HT1080 (cell line): ENCODE measurements at places on chromosomes 5 and 9.

GRCh38 chr9:87529671-87530070, 32.0 kb downstream of the DAPK1 start:
- DNase-seq: no peak

GRCh38 chr9:124124729-124125650, 113.4 kb downstream of the LHX2 start:
- no peak for DNase-seq

GRCh38 chr9:133252301-133253020, 22.5 kb downstream of the ABO start:
- DNase-seq: no peak

DNA sequence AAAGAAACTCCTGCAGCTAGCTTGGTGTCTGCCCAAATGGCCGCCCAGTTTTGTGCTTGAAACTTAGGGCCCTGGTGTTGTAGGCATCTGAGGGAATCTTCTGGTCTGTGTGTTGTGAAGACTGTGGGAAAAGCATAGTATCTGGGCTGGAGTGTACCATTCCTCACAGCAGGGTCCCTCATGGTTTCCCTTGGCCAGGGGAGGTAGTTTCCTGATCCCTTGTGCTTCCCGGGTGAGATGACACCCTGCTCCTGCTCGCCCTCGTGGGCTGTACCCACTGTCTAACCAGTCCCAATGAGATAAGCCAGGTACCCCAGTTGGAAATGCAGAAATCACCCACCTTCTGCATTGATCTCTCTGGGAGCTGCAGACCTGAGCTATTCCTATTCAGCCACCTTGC, 182.8 kb downstream of the GDNF start:
- DNase-seq: no peak

DNA sequence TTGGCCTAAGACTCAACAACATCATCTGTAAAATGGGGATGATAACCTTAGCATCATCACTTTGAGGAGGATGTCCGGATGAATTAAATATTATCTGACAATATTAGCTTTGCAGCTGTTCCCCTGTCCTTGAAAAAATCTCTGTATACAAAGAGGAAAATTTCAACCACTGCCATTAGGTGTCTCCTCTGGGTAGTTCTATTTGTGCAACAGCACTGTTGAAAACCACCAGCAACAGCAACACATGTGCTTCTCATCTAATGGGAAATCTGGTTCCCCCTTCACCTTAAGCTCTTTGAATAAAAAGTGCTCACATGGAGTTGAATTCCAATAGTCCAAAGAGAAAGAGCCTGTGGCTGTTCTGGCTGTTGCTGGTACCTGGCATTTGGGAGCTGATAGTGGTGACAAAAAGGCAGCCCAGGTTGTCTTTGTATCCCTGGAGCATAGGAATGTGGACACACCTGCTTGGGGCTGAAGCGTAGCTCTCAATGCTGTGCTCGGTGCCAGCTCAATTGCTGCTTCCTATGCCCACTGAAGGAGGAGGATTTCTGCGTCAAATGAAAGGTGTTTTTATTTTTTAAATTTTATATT, 322.1 kb upstream of the MSX2 start:
- DNase-seq: no peak

GRCh38 chr9:136983656-136984314, 992 bp downstream of the LCNL1 start:
- DNase-seq: no peak

DNA sequence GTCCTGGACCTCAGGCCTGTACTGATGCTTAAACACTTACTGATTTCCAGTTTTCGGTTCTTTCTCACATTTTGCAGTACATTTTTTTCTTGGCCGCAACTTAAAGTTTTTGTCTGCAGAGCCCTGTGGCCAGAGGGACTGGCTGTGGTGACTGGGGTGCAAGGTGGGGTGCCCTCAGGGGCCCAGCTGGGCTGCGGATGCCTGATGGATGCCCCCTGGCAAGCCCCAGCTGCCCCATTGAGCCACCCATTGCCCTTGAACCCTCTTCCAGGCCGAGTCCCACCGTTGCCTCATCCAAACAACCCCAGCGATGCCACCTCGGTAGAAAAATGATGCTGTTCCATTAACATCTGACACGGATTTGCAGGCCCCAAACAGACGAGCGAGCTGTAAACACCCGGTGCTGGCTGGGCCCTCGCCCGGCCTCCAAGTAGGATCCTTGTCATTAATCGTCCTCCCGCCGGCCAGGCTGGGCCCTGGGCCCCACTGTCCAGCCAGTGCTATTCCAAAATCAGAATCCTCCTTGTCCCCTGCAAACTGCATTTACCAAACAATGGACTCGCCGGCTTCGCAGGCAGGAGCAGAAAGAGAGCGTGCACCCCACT, 107.9 kb downstream of the PHF2 start:
- DNase-seq: no peak

DNA sequence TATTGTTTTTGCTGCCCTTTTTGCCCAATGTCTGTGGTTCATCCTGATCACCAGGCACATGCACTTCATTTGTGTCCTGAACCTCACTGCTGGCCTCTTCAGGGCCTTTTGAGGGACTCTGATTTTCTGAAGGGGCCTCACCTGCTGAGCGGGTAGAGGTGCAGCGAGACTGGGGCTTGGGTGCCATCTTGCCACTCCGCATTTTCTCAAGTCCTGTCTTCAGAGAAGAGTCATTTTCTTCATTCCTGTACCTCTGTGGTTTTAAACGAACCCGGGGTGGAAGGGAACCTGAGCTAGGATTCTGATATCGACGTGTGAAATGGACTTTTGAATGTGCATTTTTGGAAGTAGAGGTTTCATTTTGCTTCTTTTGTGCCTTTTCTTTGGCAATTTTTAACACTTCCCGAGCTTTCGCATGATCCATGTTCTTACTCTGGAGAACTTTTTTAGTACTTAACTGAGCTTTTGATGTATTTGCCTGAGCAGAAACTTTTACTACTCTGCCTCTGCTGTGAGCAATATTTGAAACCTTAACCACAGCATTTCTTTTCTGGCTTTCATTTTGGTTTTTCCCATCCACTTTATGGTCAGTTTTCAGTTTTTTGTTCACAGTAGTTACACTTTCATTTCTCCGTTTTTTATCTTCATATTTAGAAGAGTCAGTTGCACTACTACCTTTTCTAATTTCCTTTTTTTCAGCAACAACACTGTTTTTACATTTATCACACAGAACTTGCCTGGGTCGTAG, 26.1 kb downstream of the PWWP2A start:
- DNase-seq: no peak

DNA sequence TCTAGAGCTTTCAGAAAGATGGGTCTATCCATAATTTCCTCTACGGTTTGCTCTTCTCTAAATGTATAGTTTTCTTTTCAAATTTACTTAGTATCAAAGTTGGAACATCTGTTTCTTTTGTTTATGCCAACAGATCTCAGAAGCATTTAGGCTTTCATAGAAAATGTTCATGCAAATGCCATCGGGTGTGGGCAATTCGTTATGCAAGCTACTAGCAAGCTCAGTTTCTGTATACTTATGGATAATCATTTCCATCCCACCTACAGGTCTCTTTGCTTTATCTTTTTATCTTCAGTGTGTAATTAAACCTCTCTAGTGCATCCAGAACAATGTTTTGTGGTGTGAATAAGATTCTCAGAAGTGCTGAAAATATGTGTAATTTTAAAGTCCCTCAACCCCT, 59.9 kb downstream of the NUDT12 start:
- DNase-seq: no peak

DNA sequence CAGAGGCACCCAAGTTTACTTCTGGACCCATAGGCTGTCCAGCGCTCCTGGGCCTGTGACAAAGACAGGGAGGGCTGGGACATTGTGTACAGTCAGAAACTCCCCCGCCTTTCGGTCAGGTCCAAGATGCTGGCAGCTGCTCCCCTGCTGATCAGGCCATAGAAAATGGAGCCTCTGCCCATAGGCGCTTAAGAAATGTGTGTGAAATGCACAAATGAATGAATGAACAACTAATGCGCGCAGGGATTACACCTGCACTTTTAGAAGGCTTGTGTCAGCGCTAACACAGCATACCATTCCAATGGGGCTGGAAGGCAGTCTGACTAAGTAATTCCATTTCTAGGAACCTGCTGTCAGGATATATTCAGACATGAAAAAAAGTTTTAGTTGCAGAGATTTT, 16.3 kb downstream of the PTPN3 start:
- DNase-seq: no peak

GRCh38 chr5:167030500-167031120, 1260.8 kb upstream of the WWC1 start:
- peak; percentile 21 for DNase-seq

- DNase-seq: no peak
These were observed 18.2 kb upstream of the TXNDC8 start for GRCh38 chr9:110355911-110356310.

DNA sequence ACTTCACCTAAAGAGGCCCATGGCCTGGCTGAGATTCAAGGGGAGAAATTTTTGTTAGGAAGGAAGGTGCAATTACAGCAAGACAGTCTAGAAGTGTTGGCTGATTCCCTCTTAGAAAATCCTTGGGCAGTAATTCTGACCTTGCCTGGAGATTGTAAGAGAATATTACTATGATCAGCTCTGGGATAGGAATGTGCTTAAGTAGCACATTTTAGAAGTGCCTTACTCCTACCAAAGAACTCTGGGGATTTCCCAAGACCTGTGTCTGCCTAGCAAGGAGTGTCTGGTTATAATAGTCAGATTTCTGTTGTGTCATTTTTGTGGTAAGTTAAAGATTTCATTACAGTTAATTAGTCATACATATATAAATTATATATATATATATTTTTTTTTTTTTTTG, 52.3 kb downstream of the NLN start:
- no peak for DNase-seq

DNA sequence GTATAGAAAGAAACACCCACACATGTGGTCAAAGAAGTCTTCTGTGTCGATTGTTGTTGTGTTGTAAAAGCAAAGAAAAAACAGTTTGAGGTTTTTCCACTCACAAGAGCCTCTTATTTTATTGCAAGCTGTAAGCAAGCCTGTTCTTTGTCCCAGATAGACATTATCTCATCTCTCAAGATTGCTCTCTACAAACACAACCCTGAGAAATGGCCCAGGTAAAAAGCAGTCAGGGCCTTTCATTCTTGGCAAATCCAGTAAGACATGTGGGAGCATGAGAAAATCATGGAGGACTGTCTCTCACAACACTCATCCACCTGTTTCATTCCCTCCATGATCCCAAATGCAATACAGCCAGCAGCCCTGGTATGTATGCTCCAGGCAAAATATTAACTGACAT, 286.6 kb upstream of the POU5F2 start:
- no peak for DNase-seq

- no peak for DNase-seq
These were observed 44.9 kb upstream of the ADAMTSL1 start for GRCh38 chr9:18429070-18429469.
